Neural crest cell (in vitro differentiated cells): ENCODE measurements at places on chromosomes 1 and 21. TPM values are rescaled to one million over a fixed set of nuclear protein-coding genes. Genes with fewer than 3 reads are reported as not detected.

The TLR5 gene
- total RNA-seq: 0.30 and 0.68 TPM in 2 replicates

The LMX1A gene
- not detected in 2 replicates for total RNA-seq

The NBPF10 gene
- 2.1 and 2.2 TPM in 2 replicates for total RNA-seq

GRCh38 chr1:6343506-6344405 lies 49.8 kb downstream of the ACOT7 start:
- no peak overlapping the region for H3K27ac ChIP-seq
- peaks cover 42% of the 10 kb centered on the region for H3K4me1 ChIP-seq
- H3K36me3 ChIP-seq: no peaks in the 10 kb centered on the region
- no peaks in the 10 kb centered on the region for H3K27me3 ChIP-seq
- H3K4me3 ChIP-seq: no peak overlapping the region
